Endothelial cell (in vitro differentiated cells): ENCODE measurements at places on chromosomes 3 and 15.
A peak's percentile ranks its signal among the peaks of the same experiment; 100 is the strongest.

- no peak for DNase-seq
Measured at GRCh38 chr15:82129149-82129692, 83.4 kb upstream of the MEX3B start.

DNA sequence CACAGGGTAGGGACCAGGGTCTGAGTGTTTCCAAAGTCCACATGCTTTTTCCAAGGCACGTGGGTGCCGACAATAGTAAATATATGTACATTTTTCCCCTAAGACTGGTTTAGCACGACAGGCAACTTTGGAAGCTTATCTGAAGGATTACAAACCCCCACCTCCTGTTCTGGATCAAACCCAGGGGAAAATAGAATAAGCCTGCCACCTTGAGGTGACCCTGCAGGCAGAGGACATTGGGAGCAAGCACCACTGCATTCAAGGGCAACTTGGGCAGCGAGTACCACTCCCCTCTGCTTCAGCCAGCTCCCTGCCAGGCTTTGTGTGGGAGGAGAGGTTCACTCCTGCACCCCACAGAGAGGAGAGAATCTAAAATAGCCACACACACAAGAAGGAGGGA lies 44.8 kb downstream of the KBTBD12 start:
- peak; percentile 44 for DNase-seq

DNA sequence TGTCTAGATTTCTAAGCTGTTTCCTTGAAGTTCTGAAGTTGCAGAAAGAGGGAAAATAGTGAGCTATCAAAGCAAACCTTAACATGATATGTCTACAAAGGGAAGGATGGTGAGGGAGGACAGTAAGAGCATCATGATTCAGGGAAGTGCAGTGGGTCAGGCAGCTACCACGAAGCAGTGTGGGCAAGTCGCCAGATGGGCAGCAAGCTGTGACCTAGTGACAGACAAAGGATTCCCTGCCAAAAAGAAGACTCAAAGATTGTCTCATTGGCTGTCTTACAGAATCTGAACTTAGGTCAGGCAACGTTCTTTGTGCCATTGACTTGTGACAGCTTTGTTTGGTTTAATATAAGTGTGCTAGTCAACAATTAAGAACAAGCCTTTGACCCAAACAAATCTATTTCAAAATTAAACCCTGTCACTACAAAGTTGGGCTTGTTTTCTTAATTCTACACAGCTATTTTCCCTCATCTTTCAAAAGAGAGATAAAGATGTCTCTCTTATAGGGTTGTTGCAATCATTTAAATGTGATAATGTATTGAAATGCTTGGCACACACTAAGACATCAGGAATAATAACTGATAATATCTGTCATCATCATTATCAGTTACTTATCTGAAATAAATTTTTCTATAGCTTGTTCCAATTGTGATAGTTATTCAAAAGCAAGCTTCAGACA lies 153.3 kb downstream of the ECT2 start:
- no peak for DNase-seq

GRCh38 chr15:86006546-86006945 lies 73.1 kb upstream of the AGBL1 start:
- DNase-seq = no peak

DNA sequence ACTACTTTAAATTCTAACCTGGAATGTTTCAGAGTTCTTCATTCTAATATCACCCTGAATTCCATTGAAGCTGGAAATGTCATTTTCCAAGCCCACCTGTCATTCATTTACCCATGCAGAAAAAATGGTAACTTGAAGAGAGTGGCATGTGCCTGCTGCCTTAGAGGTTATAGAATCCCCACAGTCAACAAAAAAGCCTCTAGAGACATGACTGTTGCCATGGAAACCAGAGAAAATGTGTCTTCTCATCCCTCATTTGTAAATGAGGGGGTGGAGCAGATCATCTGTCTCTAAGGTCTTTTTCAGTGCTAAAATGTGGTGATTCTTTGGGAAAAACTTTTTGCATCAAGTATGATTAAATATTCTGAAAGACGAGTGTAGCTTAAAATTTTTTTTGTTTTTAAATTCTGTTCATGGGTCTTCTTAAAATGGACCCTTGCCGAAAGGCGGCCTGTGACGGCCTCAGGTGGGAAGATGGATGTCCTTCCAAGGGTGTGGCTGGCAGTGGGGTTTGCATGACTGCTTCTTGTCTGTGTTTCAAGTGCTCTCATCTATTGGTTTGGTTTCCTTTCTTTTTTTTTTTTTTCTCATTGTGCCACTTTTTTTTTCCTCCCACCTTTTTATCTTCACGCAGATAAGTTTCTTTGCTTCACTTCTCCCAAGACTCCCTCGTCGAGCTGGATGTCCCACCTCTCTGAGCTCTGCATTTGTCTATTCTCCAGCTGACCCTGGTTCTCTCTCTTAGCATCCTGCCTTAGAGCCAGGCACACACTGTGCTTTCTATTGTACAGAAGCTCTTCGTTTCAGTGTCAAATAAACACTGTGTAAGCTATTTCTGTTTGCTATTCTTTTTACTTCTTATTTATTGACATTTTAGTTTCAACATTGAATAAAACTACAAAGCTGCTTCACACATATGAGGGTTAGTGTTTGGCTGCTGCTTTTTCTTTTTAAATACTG lies 23.0 kb downstream of the TPM1 start:
- no peak for DNase-seq

GRCh38 chr15:59384507-59384906 lies 11.8 kb upstream of the MYO1E start:
- no peak for DNase-seq

- DNase-seq = no peak
Measured at GRCh38 chr15:45110256-45110820, 3.6 kb downstream of the DUOX2 start.

DNA sequence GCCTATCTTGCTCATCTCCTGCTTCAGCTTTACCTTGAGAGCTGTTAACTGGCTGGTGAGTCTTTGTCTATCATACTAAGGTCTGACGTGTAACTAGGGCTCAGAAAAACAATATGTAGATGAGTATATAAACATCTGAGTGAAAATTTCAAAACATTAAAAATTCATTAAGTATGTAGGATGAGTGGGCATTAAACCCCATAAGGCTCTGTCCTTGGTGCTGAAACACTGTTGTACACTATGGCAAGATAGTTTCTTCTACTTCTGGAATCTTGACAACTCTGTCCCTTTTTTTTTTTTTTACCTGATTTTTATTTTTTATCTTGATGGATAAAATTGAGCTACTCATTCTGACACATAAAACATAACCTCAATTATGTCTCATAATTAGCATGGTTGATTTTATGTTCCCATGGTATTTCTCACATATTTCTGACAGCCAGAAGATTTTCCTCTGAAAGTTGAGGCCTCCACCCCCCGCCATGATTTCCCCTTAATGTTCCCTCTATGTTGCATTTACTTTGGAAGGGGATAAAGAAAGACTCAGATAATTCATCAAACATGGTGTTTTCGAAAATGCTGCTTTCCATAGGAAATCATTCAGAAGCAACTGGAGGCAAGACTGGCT lies 54.3 kb downstream of the DGKG start:
- DNase-seq = peak; percentile 46

DNA sequence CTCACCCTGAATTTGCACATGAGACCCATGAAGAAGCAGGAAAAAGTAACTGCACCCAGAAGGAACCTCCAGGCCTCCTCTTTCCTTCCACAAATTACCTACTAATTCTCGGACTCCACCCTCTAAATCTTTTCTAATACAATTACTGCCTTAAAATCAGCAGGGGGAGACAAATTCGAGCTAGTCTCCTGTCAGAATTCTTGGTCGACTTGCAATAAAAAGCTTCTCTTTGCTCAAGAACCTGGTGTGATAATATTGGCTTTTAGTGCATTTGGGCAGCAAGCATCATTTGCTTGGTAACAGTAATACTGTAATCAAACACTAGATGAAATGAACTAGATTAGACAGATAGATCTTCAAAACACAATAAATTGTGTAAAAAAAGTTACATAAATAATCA lies 281.9 kb downstream of the RAP2B start:
- DNase-seq = no peak

GRCh38 chr3:57158813-57159738 lies 6.1 kb downstream of the IL17RD start:
- DNase-seq = peak; percentile 29

GRCh38 chr15:48896869-48897814 lies 19.2 kb downstream of the EID1 start:
- no peak for DNase-seq

DNA sequence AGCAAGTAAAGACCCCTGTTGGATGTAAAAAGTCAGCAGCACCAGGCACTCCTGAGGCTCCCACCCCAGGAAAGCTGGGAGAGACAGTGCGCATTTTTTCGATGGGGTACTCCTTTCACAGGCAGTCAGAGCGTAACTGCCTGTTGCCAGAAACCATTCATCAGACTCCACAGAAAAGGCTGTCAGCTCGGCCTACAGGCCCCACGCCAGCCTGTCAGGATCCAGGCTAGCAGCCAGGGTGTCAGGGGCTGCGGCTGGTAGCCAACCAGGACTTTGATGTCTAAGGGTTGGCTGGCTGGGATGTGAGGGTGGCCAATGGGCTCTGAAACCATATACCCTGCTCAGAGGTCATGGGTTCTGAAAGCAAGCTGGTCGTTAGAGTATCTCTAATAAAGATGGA lies 164.5 kb downstream of the WNT5A start:
- no peak for DNase-seq

GRCh38 chr3:189908646-189909045 lies 212.1 kb downstream of the P3H2 start:
- no peak for DNase-seq

DNA sequence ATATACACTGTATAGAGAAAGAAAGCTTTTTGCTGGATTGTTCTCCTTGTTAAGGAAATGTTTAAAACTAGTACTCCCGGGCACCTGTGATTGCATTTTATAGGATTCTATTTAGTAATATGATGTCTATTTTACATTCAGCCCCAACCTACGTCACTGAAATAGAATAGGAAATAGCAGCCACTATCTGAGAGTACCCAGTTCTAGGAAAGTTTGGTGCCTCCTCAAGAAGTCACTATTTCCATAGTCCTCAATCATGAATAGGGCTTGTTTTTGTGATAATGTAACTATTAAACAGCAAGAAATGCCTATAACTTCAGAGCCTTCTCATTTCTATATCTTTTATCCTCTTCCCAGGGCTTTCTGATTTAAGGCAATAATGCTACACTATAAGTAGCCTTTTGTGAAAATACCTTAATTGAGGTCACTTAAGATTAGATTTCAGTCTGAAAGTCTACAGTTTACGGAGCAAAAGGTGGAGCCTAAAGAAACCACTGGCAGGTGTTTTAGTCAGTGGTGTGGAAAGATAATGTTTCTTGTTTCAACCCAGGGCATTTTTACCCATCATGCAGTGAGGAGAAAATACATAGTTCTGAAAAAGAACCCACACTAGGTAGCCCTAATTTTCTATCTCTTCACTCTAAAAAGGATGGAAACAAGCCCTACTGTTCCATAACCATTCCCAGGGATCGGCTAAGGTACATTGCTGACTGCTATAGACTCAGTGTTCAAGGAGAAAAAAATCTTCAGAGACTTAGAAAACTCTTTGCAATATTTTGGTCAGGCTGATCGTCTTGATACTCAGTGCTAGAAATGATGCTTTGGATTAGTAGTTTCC lies 38.7 kb downstream of the TIGIT start:
- DNase-seq = no peak

DNA sequence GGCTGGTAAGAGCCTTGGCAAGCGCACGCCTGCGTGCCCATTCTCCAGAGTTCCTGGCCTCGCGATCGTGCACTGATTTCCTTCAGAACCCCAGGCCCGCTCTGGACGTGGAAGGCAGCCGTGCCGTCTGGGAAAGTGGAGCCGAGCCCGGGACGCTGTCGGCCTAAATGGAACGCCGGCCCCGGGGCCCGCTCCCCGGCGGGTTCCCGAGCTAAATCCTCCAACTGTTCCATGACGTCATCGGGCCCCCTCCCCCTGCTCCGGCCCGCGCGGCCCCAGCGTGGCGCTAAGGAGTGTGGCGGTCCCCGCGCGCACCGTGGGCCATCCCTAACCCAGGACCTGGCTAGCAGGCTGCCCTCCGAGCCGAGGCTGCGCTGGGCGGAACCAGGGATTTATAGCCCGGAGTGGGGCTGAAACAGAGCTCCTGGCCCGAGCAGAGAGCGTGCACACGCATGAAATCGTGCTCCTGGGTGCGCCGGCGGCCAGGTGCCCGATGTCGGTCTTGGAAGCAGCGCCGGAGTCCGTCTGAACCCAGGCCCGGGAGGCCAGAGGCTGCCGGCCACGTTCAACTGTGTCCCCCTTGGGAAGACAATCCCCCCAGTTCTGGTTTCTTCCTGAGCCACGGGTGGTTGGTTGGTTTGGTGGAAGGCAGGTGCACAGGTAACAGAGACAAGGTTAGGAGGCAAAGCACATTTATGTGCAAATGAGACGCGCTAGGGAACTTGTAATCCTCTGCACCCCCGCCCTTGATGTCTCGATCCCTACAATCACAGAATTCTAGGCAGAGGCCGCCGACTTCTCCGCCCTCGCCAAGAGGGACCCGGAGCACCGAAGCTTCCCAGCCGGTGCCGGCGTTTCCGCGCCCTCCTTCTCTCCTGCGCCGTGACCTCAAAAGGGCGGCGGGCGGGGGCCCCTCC lies 84.9 kb upstream of the ETV5 start:
- peak; percentile 28 for DNase-seq

- no peak for DNase-seq
Measured at GRCh38 chr3:52433328-52433995, 11.4 kb downstream of the SEMA3G start.

GRCh38 chr3:56365905-56366640 lies 102.2 kb downstream of the ERC2 start:
- no peak for DNase-seq

DNA sequence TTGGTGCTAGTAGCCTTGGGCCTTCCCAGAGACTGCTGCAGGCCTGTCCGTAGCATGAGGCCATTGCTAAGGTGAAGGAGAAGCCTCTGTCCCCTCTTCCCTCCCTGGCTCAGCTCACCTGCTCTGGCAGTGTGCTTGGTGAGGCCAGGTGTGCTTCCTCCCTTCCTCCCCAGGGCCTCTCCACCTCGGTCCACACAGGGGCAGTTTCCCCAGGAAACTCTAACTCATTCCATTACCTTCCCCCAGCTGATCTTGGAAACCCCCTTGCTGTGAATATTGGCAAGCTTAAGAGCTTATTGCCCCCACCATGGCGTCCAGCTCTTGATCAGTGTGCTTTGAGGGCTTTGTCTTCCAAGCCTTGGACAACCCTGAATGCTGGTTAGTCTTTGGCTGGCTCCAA lies 52.7 kb downstream of the ZNF445 start:
- no peak for DNase-seq

- no peak for DNase-seq
Measured at GRCh38 chr15:70203981-70204560, 106.4 kb upstream of the TLE3 start.
